ENCODE measurements at places on chromosomes 7 and 10.

DNA sequence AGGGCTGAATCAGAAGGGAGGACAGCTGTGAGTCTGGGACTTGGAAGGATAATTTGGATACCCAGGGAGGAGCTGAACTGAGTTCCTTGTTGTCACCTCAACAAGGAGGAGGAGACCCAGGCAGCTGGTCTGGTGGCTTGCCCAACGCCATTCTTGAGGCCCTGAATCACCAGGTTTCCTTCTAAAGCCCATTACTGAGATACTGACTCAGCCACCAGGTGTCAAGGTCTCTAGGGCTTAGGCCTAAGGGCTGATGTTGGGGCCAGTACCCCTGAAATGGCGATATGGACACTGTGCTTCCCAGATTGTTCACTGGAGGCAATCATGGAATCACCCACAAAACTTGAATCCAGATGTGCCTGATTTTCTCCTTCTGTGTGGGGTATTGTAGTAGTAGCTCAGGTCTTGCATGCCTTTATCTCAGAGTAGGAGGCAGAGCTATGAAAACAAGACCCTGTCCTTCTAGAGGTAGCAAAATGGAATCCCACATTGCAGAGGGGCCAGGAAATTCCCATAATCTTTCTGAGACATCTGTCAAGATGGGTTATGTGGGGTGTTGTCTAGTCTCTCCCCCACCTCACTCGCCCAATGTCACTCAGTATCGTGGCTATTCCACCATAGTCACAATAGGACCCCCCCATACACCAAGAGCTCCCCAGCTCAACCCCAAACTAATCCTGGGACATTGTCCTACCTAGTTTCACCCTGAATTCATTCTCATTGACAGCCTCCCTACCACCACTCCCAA, 1.8 kb upstream of the ATG9B start:
- no peak for DNase-seq

- DNase-seq, result no peak
These were observed 56.7 kb downstream of the MTPN start for GRCh38 chr7:135920478-135920877.

- DNase-seq, result peak; percentile 5
These were observed 91.5 kb downstream of the GSDME start for GRCh38 chr7:24665564-24666294.

GRCh38 chr10:100013621-100014020, 3.9 kb upstream of the DNMBP start:
- DNase-seq, result no peak

- DNase-seq, result no peak
These were observed 148.8 kb downstream of the FAM107B start for GRCh38 chr10:14625765-14626525.

GRCh38 chr10:53839440-53840039, 961.5 kb downstream of the PCDH15 start:
- DNase-seq, result no peak

GRCh38 chr10:83925133-83925532, 214.2 kb upstream of the GHITM start:
- DNase-seq, result no peak

GRCh38 chr10:100531761-100532160, 2.1 kb upstream of the NDUFB8 start:
- no peak for DNase-seq

DNA sequence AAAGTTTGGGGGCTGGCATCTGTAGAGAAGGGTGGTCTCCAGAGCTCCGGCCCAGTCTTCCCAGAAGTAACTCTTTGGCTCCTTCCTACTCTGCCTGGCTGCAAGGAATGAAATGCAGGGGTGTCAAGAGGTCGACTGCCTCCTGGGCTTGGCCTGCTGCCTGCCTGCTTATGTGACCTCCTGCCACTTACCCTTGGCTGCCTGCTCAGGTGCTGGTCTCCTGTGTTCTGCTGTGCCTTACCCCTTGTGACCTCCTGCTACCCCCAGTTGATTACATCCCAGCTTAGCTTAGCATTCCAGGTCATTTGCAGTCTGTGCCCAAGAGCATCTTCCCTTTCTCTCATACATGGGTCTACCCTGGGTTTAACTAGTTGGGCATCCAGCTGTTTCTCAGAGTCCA, 180.2 kb downstream of the PTPN20 start:
- no peak for DNase-seq

- no peak for DNase-seq
These were observed 762.0 kb downstream of the SORCS1 start for GRCh38 chr10:106402458-106402857.

DNA sequence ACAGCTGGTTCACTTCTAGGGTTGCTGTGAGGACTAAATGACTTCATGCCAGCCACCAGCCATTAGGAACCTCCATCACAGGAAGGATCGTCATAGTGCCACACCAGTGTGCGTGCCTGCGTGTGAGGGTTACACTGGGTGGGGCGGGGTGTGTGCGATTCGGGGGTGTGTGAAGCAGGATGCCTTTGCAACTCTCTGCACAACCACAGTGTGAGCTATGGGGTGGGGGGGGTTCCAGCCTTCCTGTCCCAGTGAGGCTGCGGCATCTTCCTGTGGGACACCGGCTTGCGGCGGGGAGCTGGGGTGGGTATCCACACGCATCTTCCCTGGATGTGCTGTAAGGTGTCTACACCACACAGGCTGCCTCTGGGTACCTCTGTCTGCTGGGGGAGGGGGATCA, 6.9 kb upstream of the ELFN1 start:
- no peak for DNase-seq

GRCh38 chr10:78870458-78870857, 198.3 kb upstream of the ZMIZ1 start:
- no peak for DNase-seq

GRCh38 chr10:71604324-71605018, 115.1 kb downstream of the C10orf105 start:
- DNase-seq, result no peak

DNA sequence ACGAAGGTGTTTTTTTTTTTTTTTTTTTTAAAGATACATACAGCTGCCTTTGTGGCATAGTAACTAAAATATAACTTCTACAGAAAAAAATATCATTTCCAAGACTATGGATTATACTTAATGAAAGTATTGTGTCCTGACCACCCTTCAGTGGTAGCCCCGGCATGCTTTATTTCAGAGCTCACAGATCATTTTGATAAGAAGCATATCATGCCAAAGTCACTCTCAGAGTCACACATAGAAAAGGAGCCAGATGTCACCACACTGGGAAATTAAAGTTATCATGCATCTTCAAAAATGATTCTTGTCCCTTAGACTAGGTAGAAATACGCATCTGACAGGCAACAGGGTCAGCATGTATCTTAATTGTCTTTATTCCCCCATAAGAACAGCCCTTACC, 3.0 kb downstream of the ADARB2 start:
- no peak for DNase-seq

DNA sequence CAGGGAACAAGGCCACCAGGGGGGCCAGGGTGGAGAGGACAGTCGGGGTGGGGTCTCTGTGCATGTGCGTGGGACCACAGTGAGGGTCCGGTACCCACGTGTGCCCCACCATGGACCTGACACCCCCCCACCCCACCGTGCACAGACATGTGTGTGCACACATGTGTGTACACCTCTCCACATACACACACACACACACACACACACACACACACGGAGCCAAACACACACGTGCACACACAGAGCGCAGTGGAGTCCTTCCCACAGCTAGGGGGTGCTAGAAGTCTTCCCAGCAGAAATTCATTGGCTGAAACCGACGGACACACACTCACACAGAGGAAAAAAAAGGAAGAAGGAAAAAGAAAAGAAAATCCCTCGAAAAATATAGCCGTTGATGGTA, 42.8 kb upstream of the GNA12 start:
- peak; percentile 28 for DNase-seq

GRCh38 chr7:4834601-4835397, 27.0 kb downstream of the PAPOLB start:
- no peak for DNase-seq

GRCh38 chr7:65325793-65326432, 47.7 kb upstream of the ZNF92 start:
- DNase-seq, result no peak

- DNase-seq, result no peak
These were observed 90.3 kb downstream of the TMEM168 start for GRCh38 chr7:112699725-112700513.

DNA sequence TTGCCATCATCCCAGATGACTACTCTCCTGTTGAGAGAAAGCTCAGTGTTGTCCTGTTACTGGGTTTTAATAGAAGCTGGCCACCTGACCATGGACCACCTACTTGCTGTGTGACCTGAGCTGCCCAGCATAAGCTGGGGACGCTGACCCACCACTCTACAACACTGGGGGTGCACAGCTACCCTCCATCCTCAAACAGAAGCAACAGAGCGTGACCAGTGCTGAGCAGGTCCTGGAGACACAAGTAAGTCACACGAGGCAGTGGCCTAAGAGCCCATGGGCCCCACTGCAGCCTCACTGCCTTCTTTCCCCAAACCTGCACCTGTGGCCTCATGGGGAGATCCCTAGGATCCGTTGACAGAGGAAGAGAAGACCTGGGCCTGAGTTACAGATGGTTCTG, 198.6 kb upstream of the ADARB2 start:
- no peak for DNase-seq

- no peak for DNase-seq
These were observed 149.2 kb downstream of the FRMD4A start for GRCh38 chr10:14181567-14181936.

DNA sequence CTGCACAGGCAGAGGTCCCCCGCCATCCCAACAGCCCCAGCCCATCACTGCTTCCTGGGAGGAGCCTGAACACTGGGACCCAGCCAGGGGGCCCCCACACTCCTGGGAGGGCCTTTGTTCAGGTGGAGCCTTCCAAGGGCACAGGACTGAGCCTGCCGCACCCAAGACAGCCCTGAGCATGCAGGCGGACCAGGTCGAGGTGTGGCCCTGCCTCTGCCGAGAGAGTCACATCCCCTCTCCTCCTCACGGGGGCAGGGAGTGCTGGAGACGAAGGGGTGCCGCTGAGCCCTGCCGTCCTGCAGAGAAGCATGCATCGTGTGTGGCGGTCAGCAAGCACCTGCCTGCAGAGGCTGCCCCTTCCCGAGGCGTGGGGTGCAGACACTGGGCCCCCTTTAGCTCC, 7.3 kb upstream of the MAFK start:
- DNase-seq, result no peak

DNA sequence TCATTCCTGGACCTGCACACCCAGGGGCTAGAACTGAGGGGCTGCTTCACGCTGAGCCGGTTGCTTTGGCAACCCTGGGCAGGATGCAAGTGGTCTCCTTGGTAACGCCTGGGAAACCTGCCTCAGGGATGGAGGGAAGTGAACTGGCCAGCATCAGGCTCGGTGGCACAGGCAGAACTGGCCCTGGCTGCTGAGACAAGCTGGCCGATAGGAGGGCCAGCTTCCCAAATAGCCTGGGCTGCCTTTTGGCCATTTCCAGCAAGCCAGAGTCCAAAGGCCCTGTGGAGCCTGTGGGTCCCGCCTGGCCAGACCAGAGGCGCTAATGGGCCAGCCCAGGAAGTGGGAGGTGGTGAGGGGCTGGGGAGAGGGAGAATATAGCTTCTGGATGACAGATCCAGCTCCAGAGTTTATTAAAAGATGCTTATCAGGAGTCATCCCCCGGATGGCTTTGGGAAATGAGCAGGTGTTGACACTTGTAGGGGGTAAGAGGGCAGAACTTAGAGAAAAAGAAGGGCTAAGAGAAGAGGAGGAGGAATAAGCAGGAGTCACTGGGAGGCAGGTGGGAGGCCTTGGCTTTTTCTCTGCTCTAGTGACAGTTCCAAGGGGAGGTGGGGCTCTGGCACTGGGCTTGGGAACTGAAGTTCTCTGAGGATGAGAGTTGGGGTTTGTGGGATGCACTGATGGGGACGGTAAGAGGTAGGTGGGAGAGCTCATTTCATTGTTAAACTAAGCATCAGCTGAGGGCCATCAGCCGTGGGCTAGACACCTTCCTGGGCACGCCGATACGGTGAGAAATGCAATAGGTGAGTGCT, 9.6 kb downstream of the NEURL1 start:
- no peak for DNase-seq

GRCh38 chr10:6202098-6202683, 541 bp upstream of the PFKFB3 start:
- DNase-seq, result peak; percentile 14

DNA sequence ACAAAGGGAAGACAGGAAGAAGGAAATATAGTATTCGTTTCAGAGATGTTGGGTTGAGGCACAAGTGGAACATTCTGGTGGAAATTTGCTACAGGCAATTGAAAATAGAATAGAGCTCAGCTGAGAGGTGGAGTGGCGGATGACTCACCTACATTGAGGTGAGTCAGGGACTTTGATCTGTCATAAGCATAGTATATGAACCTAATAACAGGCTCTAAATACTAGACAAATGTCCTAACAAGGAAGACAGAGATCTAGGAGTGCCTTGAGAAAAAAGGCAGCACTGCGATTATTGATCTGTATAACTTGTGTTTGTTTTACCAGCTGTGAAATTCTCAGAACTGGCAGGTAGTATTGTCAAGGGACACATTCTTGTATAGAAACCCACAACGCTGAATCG, 907 bp upstream of the IFRD1 start:
- peak; percentile 77 for DNase-seq

DNA sequence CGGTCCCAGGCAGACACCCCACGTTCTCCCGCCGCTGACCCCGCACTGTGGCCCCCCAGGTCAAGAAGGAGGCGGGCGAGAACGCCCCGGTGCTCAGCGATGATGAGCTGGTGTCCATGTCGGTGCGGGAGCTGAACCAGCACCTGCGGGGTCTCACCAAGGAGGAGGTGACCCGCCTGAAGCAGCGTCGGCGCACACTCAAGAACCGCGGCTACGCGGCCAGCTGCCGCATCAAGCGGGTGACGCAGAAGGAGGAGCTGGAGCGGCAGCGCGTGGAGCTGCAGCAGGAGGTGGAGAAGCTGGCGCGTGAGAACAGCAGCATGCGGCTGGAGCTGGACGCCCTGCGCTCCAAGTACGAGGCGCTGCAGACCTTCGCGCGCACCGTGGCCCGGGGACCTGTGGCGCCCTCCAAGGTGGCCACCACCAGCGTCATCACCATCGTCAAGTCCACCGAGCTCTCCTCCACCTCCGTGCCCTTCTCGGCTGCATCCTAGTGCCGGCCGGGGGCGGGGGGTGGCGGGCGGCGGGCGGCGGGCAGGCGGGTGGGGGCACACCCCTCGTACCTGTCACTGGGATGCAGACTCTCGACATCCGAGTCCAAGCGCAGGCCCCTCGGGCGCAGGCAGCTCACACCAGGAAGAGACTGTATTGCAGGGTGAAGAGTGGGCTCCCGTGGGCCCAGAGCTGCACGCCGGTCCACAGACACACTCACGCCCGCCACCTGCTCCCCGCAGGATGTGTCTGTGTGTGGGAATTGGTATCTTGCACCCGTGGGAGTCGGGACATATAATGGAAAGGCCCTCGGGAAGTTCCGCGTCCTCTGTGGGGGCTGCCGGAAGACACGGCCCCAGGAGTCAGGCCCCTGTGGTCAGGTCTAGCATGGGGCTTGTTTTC, 9.6 kb downstream of the MAFK start:
- no peak for DNase-seq

DNA sequence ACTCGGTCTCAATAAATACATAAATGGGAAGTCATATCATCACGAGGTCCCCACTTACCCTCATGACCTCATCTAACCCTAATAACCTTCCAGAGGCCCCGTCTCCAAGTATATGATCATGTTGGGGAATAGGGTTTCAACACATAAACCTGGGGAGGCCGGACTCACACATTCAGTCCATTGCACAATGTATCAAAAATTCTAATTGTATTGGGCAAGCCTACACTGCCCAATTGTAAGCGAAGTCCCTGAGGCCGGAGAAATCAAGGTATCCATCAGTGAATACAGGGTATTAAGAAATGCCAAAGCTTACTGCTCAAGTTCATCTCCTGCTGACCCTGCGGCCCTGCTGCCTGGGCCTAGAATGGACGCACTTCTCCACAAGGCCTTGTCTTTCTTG, 69.6 kb downstream of the PARP12 start:
- DNase-seq, result no peak

GRCh38 chr7:151104411-151105235, 18.3 kb downstream of the AGAP3 start:
- no peak for DNase-seq

- no peak for DNase-seq
These were observed 819 bp downstream of the POLD2 start for GRCh38 chr7:44122529-44122928.

Measured in stimulated activated CD4-positive, alpha-beta T cell treated with anti-CD3 and anti-CD28 coated beads, Interleukin-4, amount 100 ng/mL, for 4 hours (primary cell).